ENCODE measurements at places on chromosomes 16 and 17. TPM values are rescaled to one million over a fixed set of nuclear protein-coding genes. Genes with fewer than 3 reads are reported as not detected.
A peak's percentile ranks its signal among the peaks of the same experiment; 100 is the strongest.

DNA sequence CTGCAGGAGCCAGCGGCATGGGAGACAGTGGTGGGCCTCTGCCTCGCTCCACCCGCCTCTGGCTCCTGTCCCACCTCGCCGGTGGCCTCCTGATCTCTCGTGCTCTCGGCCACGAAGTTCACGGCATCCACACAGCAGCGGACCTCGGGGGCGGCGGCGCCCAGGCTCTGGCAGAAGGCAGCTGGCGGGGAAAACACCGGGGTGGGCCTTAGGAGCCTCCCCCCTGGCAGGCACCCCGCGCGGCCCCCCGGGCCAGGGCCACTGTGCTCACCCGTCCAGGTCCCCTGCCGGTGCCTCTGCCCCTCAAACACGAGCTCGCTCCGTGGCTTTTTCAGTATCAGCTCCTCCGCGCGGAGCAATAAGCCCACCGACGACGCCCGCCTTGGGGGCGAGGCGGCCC lies 409 bp upstream of the C17orf107 start:
- DNase-seq: peak; percentile 41

DNA sequence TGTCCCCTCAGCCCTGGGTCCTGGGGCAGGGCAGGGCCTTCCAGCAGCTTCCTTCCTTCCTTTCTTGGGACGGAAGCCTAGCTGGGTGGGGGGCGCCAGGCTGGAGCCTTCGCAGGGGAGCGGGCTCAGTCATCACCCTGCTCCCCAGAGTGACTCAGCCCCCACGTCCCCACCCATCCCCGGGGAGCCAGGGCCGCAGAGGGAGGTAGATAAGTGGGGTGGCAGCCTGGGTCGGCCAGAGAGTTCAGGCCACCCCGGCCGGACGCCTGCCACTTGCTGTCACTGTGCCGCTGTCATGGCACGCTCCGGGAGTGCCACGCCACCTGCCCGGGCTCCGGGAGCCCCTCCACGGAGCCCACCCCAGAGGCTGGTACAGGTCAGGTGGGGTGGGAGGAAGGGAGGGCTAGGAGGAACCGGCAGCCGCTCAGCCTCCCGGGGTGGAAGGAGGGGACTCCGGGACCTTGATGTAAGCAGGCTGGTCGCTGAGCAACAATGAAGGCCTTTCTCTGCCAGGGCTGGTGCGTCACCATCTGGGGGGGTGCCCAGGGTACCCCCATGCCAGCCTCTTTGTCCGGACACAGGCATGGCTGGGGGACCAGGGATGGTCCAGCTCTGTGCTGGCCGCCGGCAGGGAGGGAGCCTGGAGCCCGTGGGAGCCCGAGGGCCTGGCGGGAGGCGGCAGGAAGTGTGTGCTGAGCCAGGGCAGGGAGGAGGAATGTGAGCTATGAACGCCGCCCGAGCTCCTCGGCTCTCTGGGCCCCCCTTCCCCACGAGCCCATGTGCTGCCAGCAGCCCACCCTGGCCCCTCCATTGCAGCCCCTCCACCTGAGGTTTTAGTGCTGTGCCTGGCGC lies 6.6 kb downstream of the NHERF2 start:
- DNase-seq: peak; percentile 77

DNA sequence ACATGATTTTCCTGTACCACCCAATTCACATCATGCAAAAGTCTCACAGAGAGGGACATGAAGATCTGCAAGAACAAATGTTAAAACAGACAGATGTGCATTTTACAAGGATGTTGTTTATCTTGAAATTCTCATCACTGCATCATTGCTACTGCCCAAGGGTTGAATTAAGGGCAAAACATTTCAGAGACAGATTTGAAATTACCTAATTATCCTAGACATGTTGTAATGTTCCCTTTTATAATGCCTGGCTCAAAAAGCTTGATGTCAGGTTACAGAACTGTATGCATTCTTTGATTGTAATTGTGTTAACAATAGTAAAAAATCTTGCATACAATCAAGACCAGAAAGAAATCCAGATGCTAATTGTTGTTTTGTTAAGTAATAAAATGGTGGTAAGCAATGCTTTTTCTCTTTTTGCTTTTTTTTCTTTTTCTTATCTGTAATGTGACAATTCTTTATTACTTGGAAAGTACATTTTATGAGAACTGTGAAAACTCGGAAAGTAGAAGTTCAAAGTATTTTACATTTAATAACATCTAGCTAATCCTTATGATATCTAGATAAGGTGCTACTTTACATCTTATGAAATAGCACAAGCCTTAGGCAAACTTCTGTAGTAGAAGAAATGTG lies 3.6 kb upstream of the DUSP14 start:
- DNase-seq: no peak

DNA sequence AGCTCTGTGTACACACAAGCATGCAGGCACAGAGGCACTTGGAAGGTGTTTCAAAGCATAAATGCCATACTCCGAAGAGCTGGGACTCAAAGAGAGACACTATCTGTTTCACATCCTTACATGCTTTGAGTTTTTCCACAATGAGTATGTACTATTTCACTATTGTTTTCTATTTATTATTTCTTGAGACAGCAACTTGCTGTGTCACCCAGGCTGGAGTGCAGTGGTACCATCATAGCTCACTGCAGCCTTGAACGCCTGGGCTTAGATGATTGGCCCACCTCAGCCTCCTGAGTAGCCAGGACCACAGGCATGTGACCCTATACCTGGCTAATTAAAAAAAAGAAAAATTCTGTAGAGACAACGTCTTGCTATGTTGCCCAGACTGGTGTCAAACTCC lies 31.6 kb downstream of the CYB5D2 start:
- no peak for DNase-seq

- DNase-seq: peak; percentile 85
Measured at GRCh38 chr16:4217204-4218131, 24.4 kb downstream of the SRL start.

GRCh38 chr16:51355195-51355594 lies 204.1 kb upstream of the SALL1 start:
- no peak for DNase-seq

Gene CES2
- 103 TPM for total RNA-seq

Gene ESRP2
- total RNA-seq: 0.87 TPM

Gene CMTM3
- 10.6 TPM for total RNA-seq

Gene TMEM204
- total RNA-seq: 28.8 TPM

Gene LIG3
- total RNA-seq: 19.3 TPM

Gene OSGIN1
- 4.7 TPM for total RNA-seq
